ENCODE measurements at places on chromosomes 3 and 15. TPM values are rescaled to one million over a fixed set of nuclear protein-coding genes. Genes with fewer than 3 reads are reported as not detected.

GRCh38 chr3:192299921-192300320 lies 427.4 kb downstream of the FGF12 start:
- no peak overlapping the region for H3K4me3 ChIP-seq
- DNase-seq = no peak
- H3K4me1 ChIP-seq = no peaks in the 10 kb centered on the region
- no peaks in the 10 kb centered on the region for H3K27me3 ChIP-seq
- H3K36me3 ChIP-seq = no peaks in the 10 kb centered on the region

DNA sequence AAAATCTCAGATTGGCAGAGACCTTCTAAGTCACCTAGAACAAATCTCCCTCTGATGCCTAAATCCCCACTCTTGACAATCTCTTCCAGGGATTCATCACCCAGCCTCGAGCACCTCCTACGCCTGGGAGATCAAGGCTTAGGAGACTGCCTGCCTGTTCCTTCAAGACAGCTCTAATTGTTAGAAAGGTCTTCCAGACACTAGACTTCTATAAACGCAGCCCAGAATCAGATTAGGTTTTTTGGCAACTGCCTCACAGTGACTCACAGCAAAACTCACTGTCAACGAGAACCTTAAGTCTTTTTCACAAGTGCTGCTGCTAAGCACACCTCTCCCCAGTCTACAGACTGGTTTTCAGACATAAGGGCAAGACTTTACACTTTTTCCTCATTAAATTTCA lies 23.1 kb downstream of the SRGAP3 start:
- no peaks in the 10 kb centered on the region for H3K27me3 ChIP-seq
- no peak overlapping the region for H3K27ac ChIP-seq
- no peaks in the 10 kb centered on the region for H3K36me3 ChIP-seq
- no peak overlapping the region for H3K4me3 ChIP-seq

DNA sequence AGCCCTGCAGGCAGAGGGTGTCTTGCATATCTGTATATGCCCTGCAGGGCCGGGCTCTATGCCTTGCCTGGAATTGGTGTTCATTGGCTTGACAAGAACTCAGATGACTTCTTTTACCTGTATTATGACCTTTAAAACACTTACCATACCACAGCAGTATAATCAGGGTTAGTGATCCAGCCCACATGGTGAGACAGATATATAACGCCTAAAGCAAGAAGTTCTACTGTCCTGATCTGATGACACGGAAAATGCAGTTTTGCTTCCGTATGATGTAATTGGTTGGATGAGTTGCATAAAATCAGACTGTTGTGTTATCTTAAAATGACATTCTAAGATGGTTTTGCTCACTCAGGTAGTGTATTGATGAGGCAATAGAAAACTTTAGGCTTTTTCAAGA lies 9.4 kb downstream of the CCDC174 start:
- no peak overlapping the region for H3K27ac ChIP-seq
- H3K36me3 ChIP-seq = peaks cover 19% of the 10 kb centered on the region
- peaks cover 10% of the 10 kb centered on the region for H3K4me1 ChIP-seq
- DNase-seq = no peak
- H3K4me3 ChIP-seq = no peak overlapping the region
- H3K27me3 ChIP-seq = no peaks in the 10 kb centered on the region

DNA sequence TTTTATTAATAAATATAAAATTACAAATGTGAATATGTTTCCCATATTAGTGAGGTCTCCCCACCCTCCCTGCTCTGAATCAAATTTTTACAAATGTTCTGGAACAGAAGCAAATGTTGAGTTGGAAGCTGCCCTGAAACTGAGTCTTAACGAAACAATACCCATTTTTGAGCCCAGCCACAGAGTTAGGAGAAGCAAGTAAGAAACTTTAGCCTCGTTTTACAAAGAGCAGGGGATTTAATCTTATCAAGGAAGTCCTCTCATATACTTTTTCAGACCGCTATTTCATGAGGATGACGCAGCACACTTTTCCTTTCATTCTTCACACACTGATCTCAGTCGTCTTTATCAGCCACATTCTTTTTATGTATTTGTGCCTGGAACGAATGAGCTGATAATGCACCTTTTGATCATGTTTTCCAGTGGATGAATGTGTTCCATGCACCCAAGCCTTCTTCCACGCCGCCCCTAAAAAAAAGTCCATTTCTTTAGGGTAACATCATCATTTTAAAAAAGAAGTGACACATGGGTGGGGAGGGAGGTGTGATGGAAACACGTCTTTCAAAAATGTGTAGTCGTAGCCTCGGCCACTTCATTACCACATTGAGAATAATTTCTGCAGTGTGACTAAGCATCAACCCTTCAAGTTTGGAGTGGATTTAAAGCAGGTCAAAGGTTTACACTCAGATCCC lies 48.1 kb downstream of the SETMAR start:
- no peak for DNase-seq
- no peaks in the 10 kb centered on the region for H3K27me3 ChIP-seq
- peaks cover 3% of the 10 kb centered on the region for H3K36me3 ChIP-seq
- H3K4me3 ChIP-seq = peak overlapping the region; percentile 61

GRCh38 chr15:35290301-35290721 lies 205.2 kb upstream of the NANOGP8 start:
- no peak overlapping the region for H3K4me3 ChIP-seq
- H3K4me1 ChIP-seq = no peaks in the 10 kb centered on the region
- H3K27me3 ChIP-seq = no peaks in the 10 kb centered on the region
- DNase-seq = no peak
- H3K36me3 ChIP-seq = no peaks in the 10 kb centered on the region
- no peak overlapping the region for H3K27ac ChIP-seq

Gene ISLR
- total RNA-seq = not detected

Measured in naive thymus-derived CD8-positive, alpha-beta T cell (primary cell).